ENCODE measurements at places on chromosomes 16 and 17.

DNA sequence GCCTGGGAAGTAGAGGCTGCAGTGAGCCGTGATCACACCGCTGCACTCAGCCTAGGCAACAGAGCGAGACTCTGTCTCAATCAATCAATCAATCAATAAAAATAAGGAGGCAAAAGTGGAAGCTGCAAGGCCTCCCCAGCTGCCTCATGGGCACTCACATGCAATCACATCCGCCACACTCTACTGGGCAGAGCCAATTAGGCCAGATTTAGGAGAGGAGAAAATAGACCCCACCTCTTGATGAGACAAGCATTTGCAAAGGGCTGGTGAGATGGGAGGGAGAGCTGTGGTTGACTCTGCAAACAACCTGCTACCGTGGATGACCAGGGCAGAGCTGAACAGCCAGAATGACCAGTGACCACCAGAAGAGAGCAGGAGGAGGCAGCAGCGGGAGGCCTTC, 14.7 kb upstream of the GSG1L start:
- no peak for DNase-seq

DNA sequence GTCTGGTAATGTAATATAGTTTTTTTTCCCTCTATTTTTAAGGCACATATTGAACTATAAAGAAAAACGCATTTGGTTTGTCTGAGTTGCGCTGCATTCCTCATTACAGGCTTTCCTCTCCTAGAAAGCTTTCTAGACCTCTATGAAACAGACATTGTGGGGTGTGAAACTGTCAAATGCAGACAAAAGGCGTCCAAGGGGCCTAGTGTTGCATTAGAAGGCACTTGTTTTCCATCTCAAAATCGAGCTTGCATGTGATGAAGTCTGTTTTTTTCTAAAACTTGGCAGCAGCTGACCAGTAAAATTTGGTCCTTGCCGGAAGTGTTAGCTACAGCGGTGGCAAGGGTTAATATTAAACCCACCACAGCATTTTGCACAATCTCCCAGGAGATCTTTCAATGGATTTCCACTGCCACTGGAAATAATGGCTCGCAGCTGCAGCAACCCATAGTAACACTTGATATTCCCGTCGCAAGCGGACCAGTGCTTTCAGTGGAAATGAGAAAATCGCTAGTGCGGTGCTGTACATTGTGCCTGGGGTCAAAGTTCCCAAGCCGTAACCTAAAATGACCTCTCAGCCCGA, 602.6 kb downstream of the KCNJ2 start:
- no peak for DNase-seq

GRCh38 chr16:10408824-10409381, 23.0 kb downstream of the ATF7IP2 start:
- no peak for DNase-seq

DNA sequence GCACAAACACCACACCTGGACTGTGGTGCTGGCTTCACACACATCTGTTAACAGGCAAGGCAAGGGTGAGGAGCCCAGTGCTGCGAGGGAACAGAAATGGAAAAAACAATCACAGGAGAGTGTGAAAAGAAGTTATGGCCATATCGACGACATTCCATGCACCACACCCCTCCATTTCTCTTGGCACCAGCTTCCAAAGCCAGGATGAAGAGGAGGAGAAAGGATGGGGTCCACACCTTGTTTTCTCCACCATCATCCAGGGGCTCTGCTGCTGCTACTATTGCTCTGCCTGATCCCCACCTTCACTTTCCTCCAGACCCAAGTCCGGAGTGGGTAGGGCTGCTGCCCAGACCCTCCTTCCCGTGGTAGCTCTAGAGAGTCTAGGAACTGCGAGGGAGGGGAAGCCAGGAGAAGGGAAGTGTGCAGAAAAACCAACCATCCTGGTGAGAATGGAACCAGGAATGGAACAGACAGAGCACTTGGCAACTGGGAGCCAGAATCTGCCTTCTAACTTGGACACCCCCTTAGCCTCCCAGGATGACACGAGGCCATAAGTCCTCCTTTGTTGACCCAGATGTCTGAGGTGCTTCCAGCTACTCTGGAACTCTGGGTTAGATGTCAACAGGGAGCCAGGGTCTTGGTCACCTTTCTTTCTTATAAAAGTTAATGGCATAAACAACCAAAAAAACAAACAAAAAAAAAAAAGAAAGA, 1.2 kb upstream of the PROCA1 start:
- DNase-seq = no peak

DNA sequence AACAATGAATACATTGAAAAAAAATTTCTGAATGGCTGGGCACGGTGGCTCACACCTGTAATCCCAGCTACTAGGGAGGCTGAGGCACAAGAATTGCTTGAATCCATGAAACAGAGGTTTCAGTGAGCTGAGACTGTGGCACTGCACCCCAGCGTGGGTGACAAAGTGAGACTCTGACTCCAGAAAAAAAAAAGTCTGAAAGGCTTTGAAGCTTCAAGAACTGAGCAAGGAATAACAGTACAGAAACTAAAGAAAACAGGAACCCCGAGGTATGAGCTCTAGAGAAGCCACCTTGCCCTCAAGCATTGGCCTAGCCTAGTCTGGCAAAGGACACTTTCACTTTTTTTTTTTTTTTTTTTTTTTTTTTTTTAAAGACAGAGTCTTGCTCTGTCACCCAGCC, 45.0 kb downstream of the TEX2 start:
- DNase-seq = no peak

GRCh38 chr16:68713361-68713760, 23.7 kb upstream of the CDH1 start:
- no peak for DNase-seq

DNA sequence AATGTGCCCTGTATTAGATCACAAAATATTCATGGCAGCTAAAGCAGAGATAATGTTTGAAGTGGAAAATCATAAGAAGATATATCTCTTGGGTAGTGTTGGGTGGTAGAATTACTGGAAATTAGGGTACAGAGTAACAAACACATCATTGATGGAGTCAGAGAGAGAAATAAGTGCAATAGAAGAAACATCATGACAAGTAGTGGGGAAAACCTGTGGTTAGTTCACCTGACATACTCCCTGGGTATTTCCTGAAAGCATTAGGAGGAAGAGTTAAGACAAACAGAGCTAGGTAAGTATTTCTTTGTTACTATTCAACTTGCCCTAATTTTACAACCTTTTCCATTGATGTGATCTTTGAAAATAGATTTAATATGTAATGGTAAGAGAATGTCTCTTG, 691.9 kb upstream of the SOX9 start:
- no peak for DNase-seq

DNA sequence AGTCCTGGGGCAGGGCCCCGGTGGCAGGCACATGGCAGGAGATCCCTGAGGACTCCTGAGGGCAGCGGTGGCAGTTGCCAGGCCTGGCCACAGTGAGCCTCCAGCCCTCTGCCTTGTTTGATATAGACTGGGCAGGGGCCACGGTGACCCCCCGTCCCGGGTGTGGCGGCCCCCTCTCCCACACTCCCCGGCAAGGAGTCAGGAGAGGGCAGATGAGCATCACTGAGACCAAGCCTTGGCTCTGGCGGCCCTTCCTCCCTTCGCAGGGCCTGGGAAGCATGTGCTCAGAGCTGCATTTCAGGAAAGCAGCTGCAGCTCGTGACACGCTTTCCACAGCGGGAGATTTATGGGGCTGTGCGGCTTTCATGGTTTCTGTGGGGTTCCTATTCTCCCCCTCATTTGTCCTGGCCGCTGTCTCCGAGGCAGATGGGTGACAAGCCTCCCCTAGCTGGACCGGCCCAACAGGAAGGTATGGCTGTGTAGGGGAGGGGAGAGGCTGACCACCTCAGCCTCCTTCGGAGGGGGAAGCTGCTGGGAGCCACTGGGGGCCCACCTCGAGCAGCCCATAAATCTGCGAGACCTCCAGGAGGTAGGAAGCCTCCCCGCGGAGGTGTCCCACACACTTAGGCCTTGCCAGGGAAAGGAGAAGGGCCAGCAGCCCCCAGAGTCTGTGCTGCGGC, 211.4 kb downstream of the NTN1 start:
- no peak for DNase-seq

- no peak for DNase-seq
Observed at GRCh38 chr17:81884520-81884919, 6.9 kb downstream of the ALYREF start.

DNA sequence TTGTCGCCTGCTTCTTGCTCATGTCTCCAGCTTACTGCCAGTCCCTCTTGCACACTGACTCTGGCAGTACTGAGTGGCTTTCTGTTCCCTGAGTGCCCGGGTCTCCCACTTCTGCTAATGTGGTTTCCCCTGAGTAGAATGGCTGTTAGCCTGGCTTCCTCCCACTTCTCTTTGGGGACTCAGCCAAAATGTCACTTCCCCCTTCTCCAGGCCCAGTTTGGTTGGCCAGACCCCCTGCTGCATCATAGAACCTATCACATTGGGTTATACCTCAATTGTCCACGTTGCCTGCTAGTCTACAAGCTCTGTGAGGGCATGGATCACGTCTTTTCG, 304.4 kb downstream of the HS3ST3B1 start:
- no peak for DNase-seq

DNA sequence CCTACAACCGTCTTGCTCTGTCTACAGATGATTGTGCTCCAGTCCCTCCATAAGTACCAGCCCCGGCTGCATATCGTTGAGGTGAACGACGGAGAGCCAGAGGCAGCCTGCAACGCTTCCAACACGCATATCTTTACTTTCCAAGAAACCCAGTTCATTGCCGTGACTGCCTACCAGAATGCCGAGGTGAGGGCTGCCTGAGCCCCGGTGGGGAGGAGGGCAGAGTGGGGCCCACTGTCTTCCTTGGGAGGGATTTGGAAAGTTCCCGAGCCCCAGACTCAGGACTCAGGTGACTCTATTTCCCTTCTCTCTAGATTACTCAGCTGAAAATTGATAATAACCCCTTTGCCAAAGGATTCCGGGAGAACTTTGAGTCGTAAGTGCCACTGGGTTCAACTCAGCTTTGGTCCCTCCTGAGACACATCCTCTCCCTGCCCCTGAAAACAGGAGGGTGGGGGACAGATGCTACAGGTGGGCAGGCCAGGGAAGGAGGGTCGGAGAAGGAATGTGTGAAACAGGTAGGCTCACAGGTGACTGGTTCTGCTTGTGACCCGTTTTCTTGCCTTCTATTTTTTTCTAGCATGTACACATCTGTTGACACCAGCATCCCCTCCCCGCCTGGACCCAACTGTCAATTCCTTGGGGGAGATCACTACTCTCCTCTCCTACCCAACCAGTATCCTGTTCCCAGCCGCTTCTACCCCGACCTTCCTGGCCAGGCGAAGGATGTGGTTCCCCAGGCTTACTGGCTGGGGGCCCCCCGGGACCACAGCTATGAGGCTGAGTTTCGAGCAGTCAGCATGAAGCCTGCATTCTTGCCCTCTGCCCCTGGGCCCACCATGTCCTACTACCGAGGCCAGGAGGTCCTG, 11.4 kb downstream of the TBX21 start:
- DNase-seq = no peak

- DNase-seq = no peak
Observed at GRCh38 chr17:39165178-39165840, 652 bp downstream of the ARL5C start.

GRCh38 chr16:83923581-83924365, 24.9 kb downstream of the MLYCD start:
- no peak for DNase-seq

DNA sequence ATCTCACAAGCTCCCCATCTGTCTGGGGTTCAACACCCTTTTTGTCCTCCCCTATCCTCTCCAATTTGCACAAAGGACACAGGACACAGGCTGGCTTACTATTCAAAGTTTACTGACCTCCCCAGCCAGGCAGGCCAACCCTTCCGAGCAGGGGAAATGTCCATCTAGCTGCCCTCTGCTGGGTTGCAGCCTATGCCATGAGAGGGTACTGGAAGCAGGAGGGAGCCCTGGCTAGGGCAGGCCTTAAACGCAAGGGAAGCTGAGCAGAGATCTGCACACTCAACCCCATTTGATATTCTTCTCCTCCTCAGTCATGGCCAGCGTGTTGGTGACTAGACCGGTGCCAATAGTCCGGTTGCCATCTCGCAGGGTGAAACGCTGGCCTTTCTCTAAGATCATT, 3.5 kb downstream of the TUFM start:
- DNase-seq = no peak

GRCh38 chr17:58932956-58933355, 173.7 kb downstream of the TRIM37 start:
- DNase-seq = no peak

DNA sequence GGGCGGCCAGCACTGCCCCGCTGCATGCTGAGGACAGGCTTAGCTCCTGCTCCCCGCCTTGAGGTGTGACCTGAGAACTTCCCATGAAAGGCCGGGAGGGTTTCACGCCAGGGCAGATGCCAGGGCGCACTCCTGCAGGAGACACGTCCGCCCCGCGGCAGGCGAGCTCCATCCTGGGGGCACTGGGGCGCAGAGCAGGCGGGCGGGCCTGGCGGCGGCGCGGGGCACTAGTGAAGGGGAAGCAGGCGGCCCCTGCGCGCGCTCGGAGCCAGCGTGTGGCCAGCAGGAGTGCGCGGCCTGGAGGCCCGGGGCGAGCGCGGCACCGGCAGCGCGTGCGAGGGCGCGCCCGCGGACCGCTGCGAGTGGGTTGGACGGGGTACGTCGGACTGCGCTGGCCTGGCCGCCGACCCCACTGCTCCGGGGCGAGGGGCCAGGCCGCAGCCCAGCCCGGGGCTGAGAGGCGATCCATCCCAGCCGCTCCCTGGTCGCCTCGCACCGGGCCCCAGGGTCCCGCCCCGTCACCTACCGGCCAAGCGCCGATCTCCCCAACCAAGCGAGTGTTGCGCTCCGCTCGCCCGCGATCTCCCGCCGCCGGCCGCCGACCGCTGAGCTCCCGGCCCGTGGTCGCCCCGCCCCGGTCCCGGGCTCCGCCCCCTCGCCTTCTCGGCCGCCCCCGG, at the start of gene MAP3K14:
Gene MAP3K14 (minus strand): TSS at position 587 of the 677 bp plus-strand sequence. CDS start 26,275 bp downstream, outside the sequence.
- DNase-seq = peak; percentile 47

DNA sequence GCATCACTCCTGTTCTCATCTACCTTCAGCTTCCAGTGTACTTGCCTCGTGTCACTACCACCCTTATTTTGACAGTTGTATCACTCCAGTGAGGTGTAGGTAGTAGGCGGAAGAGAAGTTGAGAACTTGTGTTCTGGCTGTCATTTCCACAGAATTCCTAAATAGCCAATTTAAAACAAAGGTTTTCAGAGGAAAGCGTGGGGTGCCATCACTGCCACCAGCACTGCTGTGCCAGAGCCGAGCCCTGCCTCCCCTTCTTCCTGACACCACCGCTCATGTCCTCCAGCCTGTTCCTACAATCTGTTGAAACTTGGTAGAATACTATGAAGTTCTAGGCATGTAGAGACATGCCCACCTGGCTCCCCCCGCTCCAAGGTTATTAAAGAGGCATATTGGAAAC, 215.8 kb downstream of the TANC2 start:
- no peak for DNase-seq

DNA sequence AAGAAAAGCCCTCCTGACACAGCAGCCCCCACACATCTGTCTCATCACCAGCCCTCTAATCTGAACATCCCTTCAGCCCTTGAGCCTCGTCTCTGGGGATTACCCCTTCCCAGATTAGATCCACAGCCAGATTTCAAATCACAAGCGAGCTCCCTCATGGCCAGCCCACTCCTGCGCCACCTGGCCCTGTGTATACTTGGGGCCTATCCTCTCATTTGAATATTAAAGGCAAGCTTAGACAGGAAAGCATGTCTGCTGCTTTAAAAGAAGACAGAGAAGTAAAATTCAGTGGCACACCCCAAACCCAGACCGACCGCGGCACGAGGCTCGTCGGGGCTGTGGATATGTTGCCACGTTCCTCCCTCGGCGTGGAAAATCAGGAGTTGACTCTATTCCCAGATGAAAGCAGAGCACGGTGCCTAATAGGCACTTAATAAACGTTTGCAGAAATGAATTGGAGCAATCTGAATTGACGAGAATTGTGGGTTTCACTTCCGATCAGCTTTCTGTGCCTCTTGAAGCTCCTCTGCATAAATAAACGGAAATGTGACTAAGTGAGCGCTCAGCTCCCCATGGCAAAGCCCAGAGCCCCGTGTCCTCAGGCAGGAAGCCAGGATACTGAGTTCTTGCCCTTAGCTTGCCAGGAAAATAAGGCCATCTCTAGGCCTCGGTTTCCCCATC, 108.0 kb downstream of the CCDC182 start:
- no peak for DNase-seq

All from stimulated activated CD8-positive, alpha-beta memory T cell treated with anti-CD3 and anti-CD28 coated beads, Interleukin-2, amount 100 ng/mL, for 1 hour (primary cell).